Activated CD8-positive, alpha-beta T cell treated with anti-CD3 and anti-CD28 coated beads for 36 hours (primary cell): ENCODE measurements at places on chromosomes 11 and 22. TPM values are rescaled to one million over a fixed set of nuclear protein-coding genes. Genes with fewer than 3 reads are reported as not detected.

The PIWIL4 gene
- total RNA-seq, result 0.50 TPM

DNA sequence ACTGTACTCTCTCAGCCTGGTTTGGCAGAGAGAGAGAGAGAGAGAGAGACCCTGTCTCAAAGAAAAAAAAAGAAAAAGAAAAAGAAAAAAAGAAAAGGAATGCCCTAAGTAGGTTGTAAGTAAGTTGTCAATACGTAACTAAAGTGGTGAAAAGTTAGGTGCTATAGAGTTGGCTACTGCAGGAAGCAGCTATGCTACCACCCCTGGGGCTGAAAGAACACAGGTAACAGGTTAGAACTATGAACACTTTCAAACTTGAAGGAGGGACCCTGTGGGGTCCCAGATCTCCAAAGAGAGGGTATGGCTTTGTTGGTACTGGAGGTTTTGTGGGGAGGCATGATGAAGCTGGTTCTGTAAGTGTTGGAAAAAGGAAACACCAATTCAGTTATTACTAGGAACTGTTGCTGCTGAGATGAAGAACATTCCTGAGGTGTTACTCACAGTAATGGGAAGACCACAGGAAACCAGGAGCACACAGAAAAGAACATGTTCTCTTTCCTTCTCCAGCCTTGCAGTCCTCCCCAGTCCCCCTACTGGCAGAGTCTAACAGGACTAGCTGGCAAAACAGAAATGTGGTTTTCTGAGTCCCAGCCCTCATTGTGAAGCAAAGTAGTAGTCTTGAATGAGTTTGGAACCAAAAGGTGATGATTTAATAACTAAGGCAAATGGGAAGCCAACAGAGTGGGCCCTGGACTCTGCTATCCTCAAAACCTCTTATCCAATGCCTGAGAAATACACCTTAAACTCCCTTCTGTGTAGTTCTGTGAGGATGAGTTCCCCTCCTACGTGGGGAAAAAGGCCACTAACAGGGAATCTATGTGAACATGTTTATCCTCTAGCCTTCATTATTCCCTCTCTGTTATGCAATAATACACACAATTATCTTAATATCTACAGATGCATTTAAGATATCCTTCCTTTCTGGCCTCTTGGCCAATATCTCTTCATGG is 427.0 kb upstream of the DDI1 start:
- no peak for DNase-seq

DNA sequence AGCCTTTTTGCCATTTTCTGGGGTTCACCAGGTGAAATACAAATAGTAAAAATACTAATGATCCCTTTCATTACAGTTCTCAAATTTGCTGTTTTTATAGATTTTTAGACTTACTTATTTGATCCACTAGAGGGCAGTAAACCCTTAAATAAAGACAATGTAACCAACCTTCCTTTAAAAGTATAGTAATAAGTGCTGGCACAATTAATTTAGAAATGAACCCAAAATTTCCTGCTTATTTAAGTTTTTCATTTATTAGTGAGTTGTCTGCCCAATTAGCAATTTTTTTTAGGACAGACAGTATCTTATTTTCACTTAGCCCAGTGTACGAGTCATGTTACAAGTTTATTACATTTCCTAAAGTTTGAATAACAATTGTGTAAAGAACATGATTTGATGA is 4.7 kb downstream of the DDIAS start:
- DNase-seq, result no peak

GRCh38 chr22:44340271-44341239 is 27.8 kb upstream of the SHISAL1 start:
- DNase-seq, result no peak

The POU2AF3 gene
- total RNA-seq, result not detected

GRCh38 chr11:12417691-12418611 is 40.6 kb downstream of the PARVA start:
- DNase-seq, result no peak

The SLC16A8 gene
- total RNA-seq, result not detected

- no peak for DNase-seq
Observed at GRCh38 chr11:79461144-79461543, 20.3 kb upstream of the TENM4 start.

- no peak for DNase-seq
Observed at GRCh38 chr11:1924646-1925372, 5.3 kb downstream of the TNNT3 start.

DNA sequence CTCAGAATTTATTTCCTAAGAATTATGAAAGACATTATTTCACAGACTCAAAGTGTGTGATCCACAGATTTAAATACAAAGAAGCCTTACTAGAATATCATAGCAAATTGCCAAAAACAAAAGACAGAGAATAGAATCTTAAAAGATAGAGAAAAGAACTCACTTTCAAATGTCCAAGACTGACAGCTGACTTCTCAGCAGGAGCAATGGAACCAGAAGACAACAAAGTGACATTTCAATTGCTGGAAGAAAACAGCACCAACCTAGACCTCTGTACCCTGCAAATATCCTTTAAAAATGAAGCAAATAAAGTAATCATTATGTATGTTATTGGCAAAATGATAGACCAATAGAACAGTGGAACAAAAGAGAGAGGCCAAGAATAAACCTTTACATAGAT is 109.2 kb downstream of the TTC17 start:
- DNase-seq, result no peak

DNA sequence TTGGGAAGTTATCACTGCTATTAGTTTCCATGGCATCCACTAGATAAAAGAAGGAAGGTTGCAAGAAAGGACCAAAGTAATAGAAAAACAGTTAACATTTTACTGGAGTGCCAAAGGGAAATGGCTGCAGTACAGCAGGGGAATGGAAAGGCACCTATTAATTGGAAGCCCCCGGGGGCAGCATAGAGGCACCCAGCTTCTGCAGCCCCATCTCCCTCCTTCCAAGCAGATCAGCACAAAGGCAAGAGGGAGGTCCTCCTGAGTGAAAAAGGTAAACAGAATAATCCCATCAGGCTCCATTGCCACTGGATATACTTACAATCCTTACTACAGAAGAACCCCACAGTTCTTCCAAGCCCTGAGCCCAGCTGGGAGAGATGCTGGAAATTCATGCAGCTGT is 887.1 kb downstream of the DLG2 start:
- DNase-seq, result no peak

DNA sequence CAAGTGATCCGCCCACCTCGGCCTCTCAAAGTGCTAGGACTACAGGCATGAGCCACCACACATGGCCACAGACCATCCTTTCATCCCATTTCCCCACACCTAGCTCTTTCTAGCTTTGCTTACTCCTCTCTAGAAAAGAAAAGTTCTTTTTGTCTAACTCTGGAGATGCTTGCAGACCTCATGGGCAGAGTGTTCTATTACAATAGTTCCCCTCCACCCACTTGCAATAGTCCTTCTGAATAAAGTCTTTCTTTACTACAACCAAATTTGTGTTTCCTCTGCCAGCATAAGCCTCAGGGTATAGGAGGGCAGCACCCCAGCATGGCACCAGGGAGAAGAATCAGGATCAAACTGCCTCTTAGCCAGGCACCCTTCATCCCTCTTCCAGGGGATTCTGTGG is 18.8 kb upstream of the RTL6 start:
- DNase-seq, result no peak

The CDC42BPG gene
- 0.61 TPM for total RNA-seq
